ENCODE measurements at places on chromosomes 3 and 15. TPM values are rescaled to one million over a fixed set of nuclear protein-coding genes. Genes with fewer than 3 reads are reported as not detected.

Gene ARHGEF26
- 10.1 TPM for total RNA-seq

Gene OIP5
- 23.1 TPM for total RNA-seq

Gene FANCD2OS
- not detected for total RNA-seq

Gene KBTBD12
- total RNA-seq = not detected

Gene NRROS
- total RNA-seq = not detected

Gene SEC62
- 21.6 TPM for total RNA-seq

Gene CLDN18
- total RNA-seq = not detected

Gene ZNF501
- 3.5 TPM for total RNA-seq

Gene CRABP1
- not detected for total RNA-seq

Gene CDCP1
- 7.2 TPM for total RNA-seq

Gene DNASE1L3
- total RNA-seq = not detected

Gene ZNF662
- total RNA-seq = 0.86 TPM

Gene GUCA1C
- total RNA-seq = not detected

Gene PBRM1
- 22.5 TPM for total RNA-seq

Gene FRMD5
- 1.8 TPM for total RNA-seq

Gene RPN1
- total RNA-seq = 588 TPM

Gene SLC27A2
- total RNA-seq = not detected

Gene GP5
- under 0.01 TPM for total RNA-seq

Gene RAD51
- total RNA-seq = 5.5 TPM

Gene TRPC1
- total RNA-seq = 7.3 TPM

Gene GPR62
- total RNA-seq = not detected

Gene KBTBD8
- 4.3 TPM for total RNA-seq

Gene UBR1
- 21.6 TPM for total RNA-seq

Gene TIMP4
- 21.3 TPM for total RNA-seq

Gene RPP14
- 9.8 TPM for total RNA-seq

Gene MORF4L1
- total RNA-seq = 318 TPM

Gene IL17RE
- 5.5 TPM for total RNA-seq

Gene PLA2G4E
- not detected for total RNA-seq

All from myometrial cell (primary cell).